Activated T-helper 9 cell treated with anti-CD3 and anti-CD28 coated beads, Interleukin-2, amount 50 U/mL, for 16 hours (primary cell): ENCODE measurements at places on chromosomes 12 and 14.

DNA sequence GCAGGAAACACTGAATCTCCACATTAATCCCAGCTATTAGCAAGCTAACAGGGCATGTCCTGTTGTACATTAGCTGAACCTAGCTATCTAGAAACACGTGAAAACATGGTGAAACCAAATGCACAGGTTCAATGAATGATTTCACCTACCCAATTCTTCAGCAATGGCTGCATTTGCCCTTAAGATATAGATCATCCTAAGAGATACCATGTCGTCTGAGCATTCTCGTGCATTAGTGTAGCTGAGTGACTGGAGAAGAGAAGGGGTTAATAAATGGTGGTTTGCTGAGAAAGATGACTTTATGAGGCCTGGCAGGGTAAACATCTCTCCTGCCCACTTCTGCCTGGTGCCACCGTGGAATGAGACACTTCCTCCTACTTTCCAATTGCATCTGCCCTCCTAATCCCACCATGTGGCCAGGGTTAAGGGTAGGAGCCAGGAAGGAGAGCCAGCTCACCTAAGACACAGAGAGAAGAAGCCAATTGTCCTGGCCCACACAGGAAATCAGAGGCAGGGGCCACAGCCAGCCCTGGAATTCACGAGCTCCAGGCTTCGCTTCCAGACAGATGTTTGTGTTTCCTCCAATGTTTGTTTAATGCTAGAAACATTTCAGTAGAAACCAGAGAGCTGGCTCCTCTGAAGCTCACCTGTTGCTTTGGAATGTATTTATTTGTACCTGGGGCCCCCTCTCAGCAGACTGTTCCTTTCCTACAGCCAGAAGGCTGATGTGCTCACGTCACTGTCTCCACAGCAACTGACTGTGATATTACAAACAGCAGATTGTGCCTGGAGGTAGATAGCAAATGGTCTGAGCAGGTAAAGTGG lies 126.0 kb upstream of the PARP11 start:
- DNase-seq: no peak

DNA sequence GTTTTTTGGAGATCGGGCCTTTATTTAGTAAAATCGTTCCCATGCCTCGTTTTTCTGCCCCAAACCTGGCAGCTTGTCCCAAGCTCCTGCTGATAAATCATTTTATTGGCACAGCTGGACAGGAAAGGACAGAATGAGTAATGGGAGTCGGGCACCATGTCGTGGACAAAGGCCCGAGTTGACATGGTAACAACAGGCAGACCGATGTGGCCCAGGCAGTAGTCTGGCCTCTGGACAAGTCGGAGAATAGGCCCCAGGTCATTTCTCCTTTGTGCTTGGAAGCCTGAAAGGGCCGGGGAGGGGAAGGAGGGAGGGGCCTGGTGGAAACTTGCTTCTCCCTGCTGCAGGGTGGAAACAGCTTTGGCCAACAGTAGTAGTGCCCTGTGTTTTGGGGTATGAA lies 234.9 kb downstream of the SUDS3 start:
- no peak for DNase-seq

DNA sequence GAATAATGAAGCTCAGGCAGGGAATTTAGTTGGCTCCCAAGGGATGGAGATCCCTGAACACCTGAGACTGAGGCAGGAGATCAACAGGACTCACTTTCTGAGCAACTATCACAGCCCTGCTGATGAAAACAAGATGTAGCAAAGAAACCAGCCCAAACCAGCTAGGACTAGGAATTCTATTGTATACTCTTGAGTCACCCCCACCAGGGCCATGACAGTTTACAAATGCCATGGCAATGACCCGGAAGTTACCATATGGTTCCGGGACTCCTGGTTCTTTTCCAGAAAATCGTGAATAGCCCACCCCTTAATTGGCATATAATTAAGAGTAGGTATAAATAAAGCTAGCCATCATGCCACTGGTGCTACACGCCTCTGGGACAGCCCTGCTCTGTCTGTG lies 46.0 kb upstream of the OASL start:
- no peak for DNase-seq

GRCh38 chr12:64733857-64734256 lies 25.3 kb downstream of the GNS start:
- DNase-seq: no peak

GRCh38 chr12:76332606-76333005 lies 15.6 kb downstream of the BBS10 start:
- no peak for DNase-seq

GRCh38 chr14:97336816-97337215 lies 539.6 kb downstream of the VRK1 start:
- no peak for DNase-seq

DNA sequence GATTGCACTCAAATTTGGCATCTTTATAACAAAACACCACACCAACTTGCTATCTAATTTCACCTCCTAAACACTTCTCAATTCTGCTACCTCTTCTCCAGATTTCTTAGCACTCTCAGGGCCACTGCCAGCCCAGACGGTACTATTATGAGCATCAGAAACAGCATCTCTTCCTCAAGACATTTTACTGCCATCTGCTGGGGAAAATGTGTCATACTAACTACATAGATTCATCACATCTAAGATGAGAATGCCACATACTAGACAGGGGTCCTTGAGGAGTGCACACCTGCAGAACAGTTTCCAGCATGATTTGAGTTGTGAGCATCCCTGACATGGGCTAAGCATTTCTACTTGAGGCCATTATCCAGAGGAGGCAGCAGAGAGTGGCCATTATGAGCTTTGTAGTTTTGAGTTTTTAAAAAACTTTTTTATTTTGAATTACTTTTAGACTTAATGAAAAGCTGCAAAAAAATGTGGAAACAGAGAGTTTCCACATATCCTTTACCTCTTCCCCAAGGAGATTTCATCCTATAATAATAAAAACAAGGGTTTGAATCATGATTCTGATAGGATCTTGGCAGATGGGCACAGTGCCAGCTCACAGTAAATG lies 15.1 kb upstream of the GRIP1 start:
- DNase-seq: no peak

GRCh38 chr12:22474970-22475720 lies 69.2 kb downstream of the C2CD5 start:
- DNase-seq: no peak

- no peak for DNase-seq
Measured at GRCh38 chr14:60815371-60815770, 80.8 kb downstream of the MNAT1 start.

DNA sequence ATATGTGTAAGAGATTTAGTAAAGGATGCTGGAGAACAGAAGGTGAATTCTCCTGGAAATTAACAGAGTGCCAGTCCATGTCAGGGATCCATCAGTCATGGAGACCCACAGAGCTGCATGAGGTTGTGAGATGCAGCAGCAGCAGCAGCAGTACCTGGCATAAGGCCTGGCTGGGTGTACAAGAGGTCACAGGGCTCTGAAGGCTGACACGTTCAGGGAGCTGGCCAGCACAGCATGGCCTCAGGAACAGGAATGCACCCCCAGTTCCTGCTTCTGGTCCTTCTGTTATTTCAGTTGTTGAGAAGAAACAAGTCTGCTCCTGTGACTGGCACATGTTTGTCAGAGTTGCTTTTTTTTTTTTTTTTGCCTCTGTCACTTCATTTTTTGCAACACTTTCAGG lies 210.8 kb downstream of the CNTN1 start:
- no peak for DNase-seq

DNA sequence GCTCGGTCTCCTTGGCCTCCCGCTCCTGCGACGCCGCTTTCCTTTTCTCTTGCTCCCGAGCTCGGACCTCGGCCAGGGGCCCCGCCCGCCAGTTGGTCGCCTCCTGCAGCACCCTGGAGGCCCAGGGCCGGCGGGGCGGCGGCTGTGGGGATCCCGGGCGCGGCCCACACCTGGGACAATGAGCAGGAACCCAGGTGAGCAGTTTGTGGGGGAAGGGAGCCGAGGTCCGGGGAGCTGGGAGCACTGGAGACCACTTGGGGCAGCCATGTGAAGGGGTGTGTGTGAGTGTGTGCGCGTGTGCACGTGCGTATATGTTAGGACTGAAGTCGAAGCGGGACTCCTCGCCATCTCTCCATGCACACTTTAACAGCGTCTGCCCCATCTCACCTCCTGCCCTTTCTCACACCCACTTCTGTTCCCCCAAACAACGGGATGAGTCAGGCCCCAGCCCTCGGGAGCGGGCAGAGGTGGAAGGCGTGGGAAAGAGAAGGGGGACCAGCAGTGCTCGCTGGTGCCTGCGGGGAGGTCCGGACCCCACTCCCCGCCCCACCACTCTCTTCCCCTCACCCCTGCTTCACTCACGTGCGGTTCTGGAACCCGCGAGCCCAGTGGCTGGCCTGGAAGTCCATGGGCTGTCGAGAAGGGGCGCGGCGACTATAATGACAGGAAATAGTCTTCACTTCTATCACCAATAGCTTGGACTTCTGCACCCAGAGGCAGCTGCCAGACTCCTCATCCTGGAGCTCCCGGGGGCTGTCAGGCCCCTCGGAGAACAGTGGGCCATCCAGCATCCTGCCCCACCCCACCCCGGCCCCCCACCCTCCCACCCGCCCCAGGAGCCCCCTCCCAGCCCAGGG lies 450 bp downstream of the DDN start:
- DNase-seq: no peak

DNA sequence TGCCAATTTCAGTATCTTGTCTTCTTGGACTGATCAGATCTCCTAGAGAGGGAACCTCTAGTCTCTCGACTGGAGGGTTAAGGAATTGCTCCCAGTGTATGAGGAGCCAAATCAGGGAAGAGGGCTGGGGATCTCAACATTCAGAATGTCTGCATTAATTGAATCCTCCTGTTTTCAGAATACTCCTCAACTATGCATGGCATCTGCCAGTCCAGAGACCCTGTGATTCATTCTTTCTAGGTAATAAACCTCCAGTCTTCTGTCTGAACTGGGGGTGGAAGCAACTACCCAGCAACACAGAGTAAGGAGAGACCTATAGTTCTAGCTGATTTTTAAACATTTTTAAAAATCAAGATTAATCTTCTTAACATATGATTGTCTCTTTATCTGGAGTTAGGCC lies 92.7 kb downstream of the AKAP6 start:
- DNase-seq: no peak

GRCh38 chr12:77339610-77340009 lies 274.2 kb upstream of the E2F7 start:
- DNase-seq: no peak

DNA sequence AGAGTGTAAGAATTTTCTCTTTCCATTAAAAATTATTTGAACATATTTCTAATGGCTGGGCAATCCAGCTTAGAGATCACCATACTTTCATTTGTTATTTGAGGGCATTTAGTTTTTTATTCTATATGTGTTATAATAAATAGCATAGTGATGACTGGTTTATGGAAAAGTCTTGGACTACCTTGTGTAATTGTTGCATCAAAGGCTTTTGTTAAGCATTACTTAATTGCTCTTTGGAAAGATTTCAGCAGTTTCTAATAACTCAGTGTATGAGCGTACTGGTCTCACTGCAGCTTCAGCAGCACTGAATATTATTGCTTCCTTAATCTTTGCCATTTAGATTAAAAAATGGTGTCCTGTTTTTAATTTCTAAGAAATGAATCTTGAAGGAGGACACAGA lies 22.8 kb downstream of the TMEM19 start:
- no peak for DNase-seq

DNA sequence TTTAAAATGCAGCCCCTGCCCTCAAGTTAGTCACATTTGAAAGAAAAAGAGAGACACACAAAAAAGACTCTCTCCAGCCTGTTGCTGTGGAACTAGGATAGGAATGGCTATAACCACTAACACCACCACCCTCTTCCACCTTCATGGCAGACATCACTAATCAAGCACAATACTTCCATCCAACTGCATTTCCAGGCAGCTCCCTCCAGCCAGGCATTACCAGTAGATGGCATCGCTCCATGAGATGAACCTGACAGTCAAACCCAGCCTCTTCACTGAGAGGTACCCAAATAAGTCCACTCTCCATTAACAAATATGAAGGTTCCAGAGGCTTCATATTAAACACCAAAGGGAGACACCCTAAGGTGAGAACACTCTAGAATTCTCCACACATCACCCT lies 24.4 kb downstream of the SLC8B1 start:
- no peak for DNase-seq

GRCh38 chr12:116595186-116595585 lies 36.0 kb downstream of the MAP1LC3B2 start:
- no peak for DNase-seq

GRCh38 chr14:66070542-66071319 lies 415.4 kb upstream of the CCDC196 start:
- DNase-seq: peak; percentile 47

DNA sequence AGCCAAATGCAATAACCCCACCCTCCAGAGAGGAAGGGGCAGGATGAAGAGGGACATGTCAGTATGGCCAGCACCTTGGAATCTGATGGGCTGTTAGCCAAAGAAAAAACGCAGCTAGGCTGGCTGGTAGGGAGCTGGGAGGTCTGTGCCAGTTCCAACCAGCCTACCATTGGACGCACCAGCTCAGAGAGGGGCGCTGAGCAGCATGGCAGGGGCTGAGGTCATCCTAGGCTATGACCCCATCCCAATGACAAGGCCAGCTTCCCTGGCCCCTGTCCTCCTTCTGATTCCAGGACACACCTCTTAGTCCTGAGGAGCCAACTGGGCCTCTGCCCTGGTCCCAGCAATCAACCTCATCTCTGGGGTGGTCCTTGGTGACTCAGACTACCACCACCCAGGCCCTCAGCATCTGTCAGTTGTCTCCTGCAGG lies 12.2 kb downstream of the ACTN1 start:
- DNase-seq: no peak

DNA sequence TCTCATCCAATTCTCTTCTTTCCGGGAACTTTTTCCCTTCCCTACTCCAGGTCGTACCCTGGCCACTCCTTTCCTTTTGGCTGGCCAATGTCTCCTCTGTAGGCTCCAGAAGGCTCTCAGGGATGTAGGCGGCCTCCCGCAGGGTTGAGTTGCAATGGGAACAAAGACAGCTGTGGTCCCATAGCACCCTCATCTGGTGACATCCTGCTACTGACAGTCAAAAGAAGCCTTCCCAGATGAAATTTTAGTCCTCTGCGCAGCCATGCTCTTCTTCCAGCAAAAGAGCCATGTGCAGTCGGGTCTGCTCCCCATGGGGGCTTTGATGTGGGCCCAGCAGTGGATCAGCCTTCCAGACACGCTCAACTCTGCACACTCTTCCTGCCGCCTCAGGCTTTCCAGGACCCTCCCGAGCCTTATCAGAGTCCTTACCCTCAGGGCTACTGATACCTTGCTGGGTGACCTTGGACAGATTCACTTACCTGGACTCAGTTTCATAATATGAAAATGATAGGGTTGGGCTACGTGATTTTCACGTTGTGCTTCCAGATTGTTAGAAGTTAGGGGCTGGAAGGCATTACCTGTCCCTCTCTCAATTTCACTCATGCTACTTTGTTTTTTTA lies 5.5 kb upstream of the CELA1 start:
- DNase-seq: no peak
